ENCODE measurements at places on chromosomes 13 and 19.

- no peak for DNase-seq
Measured at GRCh38 chr13:59474696-59475095, 689.0 kb downstream of the DIAPH3 start.

- DNase-seq: no peak
Measured at GRCh38 chr19:1402411-1403070, 1.2 kb upstream of the GAMT start.

GRCh38 chr19:4970558-4971423 is 1.9 kb downstream of the KDM4B start:
- no peak for DNase-seq

- no peak for DNase-seq
Measured at GRCh38 chr19:45954156-45954555, 19.5 kb downstream of the NOVA2 start.

DNA sequence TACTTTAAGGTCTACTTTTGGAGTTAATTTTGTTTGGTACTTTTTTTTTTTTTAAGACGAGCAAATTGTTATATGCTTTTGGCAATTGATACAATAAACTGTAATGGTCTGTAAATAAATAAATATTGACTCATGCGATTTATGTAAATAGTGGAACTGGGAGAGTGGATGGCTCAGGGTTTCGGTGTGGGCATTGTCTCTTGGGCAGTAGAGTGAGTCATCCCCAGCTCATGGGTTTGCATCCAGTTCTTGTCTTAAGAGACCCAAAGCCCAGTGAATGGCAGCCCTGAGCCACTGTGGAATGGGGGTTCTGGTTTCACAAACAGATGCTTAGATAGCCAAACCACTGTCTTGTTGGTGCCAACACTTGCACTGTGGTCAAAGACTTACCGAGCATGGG is 33.0 kb downstream of the FGF9 start:
- DNase-seq: no peak

DNA sequence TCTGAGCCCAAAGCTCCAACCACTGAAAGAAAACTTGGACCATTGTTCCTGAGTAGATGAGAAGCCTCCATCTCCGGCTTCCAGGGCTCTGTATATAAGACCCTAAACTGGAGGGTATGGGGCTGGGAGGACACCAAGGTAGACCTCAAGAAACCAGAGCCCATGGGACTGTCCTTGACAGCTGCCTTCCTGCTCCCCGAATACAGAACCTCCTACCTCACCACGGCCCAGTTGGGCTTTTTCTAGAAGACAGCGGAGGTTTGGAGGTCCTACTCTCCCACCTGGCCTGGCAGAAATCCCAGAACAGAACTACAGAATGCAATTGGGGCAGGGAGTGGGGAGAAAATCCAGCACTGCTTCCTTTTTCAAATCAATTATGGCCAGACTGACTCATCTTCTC is 177.3 kb upstream of the ZNF507 start:
- DNase-seq: no peak

GRCh38 chr19:11038511-11038910 is 50.8 kb upstream of the LDLR start:
- no peak for DNase-seq

DNA sequence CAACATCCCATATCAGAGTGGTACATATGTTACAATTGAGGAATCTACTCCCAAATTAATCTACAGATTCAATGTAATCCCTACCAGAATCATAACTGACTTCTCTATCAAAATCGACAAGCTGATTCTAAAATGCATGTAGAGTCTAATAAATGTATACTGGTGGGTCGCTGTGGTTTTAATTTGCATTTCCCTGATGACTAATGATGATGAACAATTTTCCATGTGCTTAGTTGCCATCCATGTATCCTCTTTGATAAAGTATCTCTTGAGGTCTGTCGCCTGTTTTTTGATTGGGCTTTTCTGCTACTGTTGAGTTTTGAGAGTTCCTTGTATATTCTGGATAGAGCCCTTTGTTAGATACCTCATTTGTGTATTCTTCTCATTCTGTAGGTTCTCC is 43.8 kb downstream of the KLF12 start:
- no peak for DNase-seq

- no peak for DNase-seq
Measured at GRCh38 chr13:24043590-24044350, 116.8 kb upstream of the SPATA13 start.

- DNase-seq: no peak
Measured at GRCh38 chr19:41868120-41868988, 8.3 kb downstream of the RPS19 start.

- DNase-seq: no peak
Measured at GRCh38 chr13:28449826-28450773, 44.8 kb downstream of the FLT1 start.

DNA sequence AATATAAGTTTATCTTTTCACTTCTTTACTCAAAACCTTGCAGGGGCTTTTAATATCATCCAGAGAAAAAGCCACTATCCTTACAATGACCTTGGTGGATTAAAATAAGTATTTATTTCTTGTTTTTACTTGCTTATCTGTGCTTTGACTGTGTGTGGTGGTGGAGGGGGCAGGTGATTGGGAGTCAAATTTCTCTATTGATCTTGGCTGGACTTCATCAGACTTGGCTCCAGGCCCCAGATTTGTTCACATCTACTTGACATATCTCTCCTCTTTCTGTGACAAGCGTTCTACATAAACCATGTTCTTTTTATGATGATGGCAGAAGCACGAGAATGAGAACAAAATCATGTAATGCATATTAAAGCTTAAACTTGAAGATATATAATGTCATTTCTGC is 670.8 kb downstream of the PCDH17 start:
- no peak for DNase-seq

- DNase-seq: no peak
Measured at GRCh38 chr13:45105895-45106294, 14.4 kb upstream of the GTF2F2 start.

DNA sequence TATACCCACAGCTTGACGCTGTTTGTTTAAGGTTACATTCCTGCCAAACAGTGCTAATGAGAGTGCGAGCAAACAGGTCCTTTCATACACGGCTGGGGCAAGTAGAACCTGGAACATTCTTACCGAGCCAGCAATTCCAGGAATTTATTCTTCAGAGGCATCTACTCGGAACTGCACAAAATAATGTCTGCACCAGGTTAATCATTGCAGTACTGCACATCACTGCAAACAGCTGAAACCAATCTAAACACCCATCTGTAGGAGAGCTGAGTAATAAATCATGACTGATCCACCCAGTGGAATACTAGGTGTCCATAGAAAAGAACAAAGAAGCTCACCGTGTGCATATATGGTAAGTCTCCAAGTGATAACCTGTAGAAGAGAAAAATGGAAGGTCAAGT is 1.2 kb upstream of the ZNF579 start:
- DNase-seq: no peak

- DNase-seq: no peak
Measured at GRCh38 chr13:40061466-40062450, 406.3 kb downstream of the COG6 start.

DNA sequence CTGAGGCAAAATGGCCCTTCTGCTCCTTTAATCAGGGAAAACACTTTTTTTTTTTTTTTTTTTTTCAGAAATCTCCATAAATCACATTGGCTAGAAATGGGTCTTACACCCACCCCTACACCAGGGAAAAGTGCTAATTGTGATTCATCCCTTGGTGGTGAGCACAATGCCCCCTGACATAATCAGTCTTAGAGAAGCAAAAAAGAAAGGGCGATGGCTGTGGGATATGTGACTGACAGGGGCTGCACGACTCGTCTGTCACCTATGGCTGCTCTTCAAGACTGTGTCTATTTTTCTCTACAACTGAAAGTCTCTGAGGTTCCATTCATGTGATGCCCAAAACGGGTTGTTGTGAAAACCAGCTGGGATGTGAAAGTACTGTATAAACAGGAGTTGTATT is 3.6 kb upstream of the GPC6 start:
- DNase-seq: no peak

- peak; percentile 74 for DNase-seq
Measured at GRCh38 chr19:13234518-13234917, 84.3 kb downstream of the IER2 start.

DNA sequence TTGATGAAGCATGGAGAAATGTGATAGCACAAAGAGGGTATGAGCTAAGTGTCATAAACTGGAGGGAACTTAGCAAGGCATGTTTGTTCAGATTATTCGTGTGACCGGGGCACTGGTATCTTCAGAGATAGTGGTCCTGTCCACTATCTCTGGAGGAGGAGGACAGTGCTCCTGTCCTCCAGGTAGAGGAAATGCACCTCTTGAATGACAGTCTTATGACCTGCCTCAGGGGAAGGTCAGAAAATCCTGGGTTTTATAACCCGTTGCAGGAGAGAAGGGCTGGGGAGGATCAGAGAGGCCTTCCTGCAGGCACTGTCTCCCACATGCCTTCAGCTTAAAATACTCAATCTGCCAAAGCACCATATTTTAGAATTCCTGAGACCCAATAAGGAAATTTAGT is 213.5 kb upstream of the UBL3 start:
- DNase-seq: no peak

- no peak for DNase-seq
Measured at GRCh38 chr13:100363874-100364273, 224.7 kb downstream of the GGACT start.

- DNase-seq: no peak
Measured at GRCh38 chr19:36125557-36125956, 10.3 kb downstream of the TBCB start.

GRCh38 chr13:40288259-40288658 is 378.2 kb downstream of the FOXO1 start:
- DNase-seq: no peak

DNA sequence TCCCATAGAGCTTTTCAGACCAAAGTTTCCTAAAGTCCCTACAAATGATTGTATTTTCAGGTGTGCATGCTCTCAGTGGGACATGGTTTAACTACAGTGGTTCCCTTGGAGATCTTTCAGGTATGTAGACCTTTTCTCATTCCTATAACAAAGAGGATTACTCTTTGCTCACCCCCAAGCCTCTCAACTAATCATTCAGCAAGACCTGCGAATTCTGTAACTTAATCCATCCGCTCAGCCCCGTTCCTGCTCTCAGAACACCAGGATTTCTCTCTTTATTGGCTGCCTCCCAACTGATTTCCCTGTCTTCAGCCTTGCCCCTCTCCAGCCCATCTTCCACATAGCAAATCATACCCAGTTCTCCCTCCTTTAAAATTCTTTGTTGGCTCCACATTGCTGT is 253.6 kb downstream of the MTUS2 start:
- DNase-seq: no peak

DNA sequence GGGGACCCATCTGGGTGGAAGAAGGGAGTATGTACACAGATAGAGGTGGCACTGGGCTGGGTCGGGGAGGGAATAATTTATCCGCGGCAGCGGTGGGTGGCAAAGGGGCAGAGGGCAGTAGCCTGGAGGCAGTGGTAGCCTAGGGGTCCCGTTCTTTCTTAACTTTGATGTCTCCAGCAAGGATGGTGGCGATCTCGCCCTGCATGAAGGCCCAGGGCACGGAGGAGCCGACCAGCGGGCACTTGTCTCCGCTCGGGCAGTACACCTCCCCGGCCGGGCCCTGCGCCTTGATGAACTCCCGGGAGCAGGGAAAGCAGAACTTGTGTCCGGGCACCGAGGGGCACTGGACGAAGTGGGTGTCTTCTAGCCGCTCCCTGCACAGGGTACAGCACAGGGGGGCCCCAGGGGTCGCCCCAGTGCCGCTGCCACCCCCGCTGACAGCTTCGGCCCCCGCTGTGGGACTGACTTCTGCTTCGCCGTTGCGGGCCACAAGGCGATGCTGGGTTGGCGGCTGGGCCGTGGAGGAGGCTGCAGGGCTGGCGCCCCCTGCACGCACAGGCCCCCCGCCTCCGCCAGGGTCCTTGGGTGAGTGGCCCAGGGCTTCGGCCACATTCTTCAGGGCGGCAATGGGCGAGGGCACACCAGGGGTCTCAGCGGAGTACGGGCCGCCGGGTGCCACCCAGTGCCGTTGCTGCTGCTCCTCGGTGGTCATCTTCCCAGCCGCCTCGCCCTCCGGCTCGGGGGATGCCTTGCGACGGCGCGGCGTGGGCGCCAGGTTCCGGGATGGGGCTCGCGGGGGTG is 1.9 kb downstream of the IRF2BP1 start:
- no peak for DNase-seq

DNA sequence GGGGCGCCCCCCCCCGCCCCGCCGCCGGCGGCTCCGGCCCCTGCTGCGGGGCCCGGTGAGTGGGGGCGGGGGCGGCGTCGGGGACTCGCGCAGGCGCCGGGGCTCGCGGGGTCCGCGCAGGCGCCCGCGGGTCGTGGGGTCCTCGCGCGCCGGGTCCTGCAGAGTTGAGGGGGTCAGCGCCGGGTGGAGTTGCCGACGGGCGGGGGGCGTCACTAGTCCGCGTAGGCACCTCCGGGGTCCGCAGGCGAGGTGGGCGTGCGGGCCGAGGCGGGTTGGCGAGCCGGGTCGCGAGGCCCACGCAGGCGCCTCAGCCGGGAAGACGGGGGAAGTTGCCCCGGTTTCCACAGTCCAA is 365 bp downstream of the PPP6R1 start:
- DNase-seq: peak; percentile 68

DNA sequence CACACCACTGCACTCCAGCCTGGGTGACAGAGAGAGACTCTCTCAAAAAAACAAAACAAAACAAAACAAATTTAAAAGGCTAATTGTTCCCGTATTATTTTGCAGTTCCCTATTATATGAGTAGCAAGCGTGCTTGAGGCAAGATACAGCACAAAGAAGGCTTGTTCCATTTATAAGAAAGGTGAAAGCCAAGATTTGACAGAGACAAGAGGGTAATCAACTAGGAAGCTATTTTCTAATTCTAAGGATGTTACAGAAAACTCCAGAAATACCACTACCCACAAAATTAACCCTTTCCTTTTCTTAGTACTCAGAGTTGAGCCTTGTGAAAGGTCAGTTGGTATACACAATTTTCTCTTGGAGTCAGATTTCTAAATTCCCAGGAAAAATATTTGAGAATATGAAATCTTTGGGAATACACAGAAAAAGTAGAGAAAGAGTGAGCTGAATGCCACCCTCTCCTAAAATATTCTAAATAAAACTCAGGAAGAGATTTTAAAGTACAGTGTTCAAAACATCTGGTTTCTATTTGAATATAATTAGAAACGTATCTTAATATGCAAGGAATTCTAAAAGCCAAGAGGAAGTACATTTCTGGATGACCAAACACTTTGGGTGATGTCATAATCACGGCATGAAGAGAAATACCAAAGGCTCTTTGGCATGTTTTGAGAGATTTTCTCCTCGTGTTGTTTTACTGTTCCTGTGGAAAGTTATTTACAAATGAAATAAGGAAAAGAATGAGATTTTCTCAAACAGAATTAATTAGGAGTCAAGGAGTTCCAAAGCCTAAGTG is 63.0 kb upstream of the FLT1 start:
- DNase-seq: no peak

- DNase-seq: no peak
Measured at GRCh38 chr13:110308656-110309359, 1.7 kb downstream of the COL4A2 start.

DNA sequence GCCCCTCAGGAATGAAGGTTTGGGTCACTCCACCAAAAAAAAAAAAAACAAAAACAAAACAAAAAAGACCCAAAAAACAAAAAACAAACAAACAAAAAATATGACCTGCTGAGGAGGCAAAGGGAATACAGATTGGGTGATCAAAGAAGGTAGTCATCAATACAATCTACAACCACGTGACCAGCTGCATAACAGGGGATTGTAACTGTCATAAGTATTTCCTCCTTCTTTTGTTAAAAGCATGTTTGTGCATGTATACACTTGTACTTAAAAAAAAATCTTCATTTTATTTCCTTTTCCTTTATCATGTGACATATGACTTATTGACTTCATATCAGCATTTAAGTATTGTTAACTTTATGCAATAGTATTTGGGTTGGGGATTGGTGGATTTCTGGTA is 165.1 kb upstream of the IRS2 start:
- no peak for DNase-seq

- DNase-seq: no peak
Measured at GRCh38 chr13:87954091-87954490, 282.9 kb downstream of the SLITRK5 start.

GRCh38 chr13:76879883-76880270 is 6.3 kb downstream of the KCTD12 start:
- DNase-seq: no peak
